ENCODE measurements at places on chromosomes 2 and 18.

DNA sequence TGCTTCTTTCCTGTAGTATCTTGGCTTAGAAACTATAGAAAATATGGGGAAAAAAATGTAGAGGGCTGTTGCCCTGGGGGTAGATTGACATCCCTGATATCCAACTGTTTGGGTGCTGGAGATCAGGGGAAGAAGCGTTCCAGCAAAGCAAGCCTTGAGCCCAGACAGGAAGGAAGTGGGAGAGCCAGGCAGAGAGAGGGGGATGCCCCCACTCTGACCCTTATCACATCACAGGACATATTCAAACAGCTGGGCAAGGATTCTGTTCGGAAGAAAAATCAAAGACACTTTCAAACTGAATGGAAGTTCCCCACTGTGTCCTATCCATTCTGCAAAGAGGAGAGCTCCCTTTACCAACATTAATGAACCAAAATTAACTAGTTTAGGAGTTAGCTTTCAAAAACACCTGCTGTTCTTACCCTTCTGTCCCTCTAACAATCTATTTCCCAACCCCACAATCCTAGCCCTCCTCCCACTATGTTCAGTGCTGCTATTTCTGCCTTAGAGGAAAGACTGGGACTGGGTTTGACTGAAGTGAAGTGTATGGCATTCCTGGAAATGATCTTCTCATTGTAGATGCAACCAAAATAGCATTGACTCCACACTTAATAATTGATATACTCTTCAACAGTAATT lies 16.9 kb upstream of the KCNG3 start:
- no peak for DNase-seq

DNA sequence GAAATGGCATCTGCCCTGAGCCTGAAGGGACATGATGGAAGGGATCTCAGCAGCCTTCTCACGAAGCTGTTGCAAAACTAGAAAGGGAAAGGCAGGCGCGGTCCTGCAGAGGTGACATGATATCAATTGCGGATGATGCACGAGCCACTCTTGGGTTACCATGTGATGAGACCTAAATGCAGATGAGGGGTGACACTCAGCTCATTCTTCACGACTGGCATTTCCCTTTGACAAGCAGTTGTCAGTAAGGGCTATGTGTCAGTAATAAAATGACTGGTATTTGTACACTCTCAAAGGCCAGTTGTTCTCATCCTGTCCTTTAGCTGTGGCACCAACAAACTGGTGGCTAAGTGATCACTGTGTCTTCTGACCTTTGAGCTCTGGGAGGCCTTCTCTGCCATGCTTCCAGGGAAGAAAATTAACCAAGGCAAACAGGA lies 273.6 kb downstream of the ETAA1 start:
- DNase-seq, result no peak

GRCh38 chr18:57969824-57970223 lies 74.2 kb upstream of the NEDD4L start:
- no peak for DNase-seq

- no peak for DNase-seq
Measured at GRCh38 chr2:71419976-71420375, 33.4 kb upstream of the DYSF start.

DNA sequence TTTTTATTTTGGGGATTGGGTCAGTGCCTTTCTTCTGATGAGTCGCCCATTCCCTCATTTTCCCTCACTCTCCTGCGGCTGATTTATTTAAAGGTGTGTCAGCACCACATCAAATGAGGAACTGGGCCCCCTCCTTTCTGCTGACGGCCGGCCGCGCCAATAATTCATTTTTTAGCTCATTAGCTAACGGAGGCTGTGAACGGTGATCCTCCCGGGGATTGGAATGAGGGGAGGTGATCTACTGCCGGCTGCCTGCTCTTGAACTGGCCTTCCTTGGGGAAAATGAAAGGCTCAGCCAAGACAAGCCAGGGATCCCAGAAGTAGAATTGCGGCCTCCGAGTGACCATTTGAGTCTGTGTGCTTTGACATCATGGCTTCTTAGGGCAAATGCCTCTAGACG lies 54.2 kb downstream of the GBX2 start:
- DNase-seq, result no peak

DNA sequence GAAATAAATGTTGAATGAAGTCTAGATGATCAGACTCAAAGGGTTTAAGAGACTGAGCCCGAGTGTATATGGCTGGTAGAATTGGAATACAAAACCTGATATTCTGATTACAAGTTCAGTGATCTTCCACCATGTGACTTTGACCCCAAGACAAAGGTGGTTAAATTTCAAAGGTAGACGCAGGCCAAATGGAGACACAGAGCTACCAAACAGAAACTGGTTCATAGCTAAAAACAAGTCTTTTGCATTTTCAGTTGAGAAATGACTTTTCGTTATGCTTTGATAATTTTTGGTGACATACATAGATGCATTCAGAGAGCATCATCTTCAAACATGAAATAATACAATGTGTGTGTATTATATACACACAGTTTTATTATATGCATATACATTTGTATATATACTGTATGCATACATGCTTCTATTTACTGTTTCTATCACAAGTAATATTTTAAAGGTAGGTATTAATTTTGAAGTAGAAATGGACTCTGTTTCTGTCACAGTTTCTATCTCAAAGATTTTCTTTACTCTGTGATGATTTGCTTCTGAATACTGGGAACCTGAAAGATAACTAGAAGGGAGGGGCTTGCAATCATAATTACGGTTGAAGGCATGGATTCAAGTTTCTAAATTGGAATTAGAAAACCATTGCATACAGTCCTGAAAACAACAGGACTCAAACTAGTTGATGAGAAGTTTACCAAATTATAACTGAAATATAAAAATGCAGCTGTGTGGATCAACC lies 142.3 kb downstream of the ABCA12 start:
- no peak for DNase-seq

DNA sequence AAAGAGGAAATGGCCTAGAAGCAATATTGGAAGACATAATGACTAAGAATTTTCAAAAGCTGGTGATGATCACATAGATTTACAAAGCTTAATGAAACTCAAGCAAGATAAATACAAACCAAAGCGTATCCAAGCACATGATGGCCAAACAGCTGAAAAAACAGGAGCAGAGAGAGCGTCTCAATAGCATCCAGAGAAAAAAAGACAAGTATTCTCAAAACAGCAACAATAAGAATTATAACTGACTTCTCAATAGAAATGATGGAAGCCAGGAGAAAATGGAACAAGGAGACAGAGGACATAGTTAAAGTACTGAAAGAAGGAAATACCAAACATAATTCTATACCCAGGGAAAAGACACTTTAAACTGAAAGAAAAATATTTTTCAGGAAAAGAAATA lies 437.2 kb upstream of the TNP1 start:
- no peak for DNase-seq

DNA sequence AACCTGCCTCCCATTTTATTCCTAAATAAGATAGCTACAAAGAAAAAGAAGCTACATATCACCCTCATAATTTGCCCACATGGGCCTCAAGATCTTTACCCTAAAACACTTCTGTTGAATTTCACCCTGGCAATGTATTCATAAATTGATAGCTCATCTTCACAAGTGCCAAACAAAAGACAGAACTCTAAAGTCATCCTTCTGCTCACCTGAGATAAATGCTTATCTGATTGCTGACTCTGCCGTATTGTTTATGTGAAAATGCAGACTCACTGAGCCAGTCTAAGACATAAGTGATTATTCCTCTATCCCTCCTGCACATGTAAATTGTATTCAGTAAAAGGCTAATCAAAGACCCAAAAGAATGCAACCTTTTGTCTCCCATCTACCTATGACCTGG lies 2.0 kb downstream of the RDH14 start:
- no peak for DNase-seq

GRCh38 chr2:68589963-68590362 lies 53.4 kb upstream of the PROKR1 start:
- DNase-seq, result no peak

DNA sequence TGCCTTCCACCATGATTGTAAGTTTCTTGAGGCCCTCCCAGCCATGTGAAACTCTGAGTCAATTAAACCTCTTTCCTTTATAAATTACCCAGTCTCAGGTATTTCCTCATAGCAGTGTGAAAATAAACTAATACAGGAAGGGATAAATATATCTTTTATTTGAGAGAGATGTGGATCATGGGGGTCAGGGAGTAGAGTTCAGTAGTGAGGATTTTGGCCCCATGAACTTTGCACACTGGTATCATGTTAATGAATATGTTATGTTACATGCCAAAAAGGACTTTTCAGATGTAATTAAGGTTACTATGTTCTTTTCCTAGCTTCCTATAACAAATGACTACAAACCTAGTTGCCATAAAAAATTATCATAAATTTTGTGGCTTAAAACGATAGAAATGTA lies 1393.7 kb downstream of the DSC3 start:
- DNase-seq, result no peak

GRCh38 chr2:229467783-229468182 lies 196.7 kb upstream of the PID1 start:
- no peak for DNase-seq

- no peak for DNase-seq
Measured at GRCh38 chr2:218882866-218883366, 2.3 kb downstream of the WNT10A start.

- no peak for DNase-seq
Measured at GRCh38 chr2:37493425-37493824, 149.0 kb downstream of the QPCT start.

GRCh38 chr2:45889053-45889452 lies 237.6 kb downstream of the PRKCE start:
- no peak for DNase-seq

DNA sequence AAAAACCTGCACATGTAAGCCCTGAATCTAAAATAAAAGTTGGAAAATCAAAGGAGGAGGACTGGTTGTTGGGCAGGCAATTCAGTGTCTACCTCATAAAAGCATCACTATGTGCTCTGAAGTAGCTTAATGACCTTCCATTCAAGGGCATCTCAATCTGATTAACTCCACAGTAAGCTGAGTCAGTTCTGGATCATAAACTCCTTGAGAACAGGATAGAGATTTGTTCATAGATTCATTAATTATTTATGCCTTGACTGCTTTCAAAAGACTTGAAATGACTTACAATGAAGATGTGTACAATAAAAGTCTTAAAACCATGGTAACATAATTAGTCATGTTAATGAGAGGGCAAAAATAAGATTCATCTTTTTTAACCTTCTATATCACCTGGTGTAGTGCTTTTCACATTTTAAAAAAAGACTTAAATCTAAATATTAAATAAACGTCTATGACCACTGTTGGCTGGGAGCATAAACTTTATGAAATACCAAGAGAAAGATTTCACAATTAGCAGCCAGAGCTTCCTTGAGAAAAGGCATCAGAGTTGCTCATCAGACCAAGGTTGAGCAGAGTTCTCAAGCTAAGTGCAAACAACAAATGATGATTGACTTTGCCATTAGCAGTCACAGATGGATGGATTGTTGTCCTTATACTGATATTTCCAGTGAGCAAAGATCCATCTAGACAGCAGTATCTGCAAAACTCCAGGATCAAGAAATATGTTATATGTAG lies 237.3 kb upstream of the THUMPD2 start:
- DNase-seq, result no peak

DNA sequence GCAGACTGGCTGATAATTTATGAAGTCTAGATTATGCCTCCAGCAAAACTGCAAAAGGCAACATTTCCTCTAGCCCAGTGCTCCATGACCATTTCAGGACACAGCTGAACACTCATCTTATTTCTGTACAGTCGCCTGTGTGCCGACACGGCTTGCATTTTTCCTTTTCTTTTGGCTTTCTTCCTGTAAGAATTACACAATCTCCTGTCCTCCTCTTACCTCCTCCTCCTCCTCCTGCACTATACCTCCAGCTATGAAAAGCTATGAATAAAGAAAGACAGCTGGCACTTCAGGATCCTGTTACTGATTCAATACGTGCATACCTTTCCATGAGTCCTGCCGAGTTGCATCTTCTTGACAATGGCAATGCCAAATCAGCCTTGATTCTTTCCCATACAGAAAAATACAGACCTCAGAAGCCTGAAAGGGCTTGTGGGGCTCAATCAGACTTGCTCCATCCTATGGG lies 32.2 kb upstream of the TRIB2 start:
- DNase-seq, result no peak

DNA sequence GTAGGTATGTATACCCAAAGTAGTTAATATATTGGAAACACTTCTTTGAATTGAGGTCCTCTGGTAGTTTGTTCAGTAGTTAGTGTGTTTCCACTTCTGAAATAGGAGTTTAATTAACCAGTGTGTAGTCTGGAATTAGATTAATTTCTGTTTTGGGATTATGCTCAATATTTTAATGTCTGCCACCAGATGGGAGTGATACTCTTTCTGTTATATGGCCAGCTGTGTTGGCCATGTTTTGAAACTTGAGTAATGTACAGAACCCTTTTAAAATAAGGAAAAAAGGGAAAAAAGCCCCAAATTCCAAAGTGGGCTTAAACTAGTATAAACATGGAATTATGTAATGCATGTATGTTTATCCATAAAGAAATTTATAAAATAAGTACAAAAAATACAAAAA lies 147.7 kb downstream of the CTNNA2 start:
- DNase-seq, result no peak

GRCh38 chr2:213980883-213981282 lies 430.0 kb upstream of the VWC2L start:
- DNase-seq, result no peak

DNA sequence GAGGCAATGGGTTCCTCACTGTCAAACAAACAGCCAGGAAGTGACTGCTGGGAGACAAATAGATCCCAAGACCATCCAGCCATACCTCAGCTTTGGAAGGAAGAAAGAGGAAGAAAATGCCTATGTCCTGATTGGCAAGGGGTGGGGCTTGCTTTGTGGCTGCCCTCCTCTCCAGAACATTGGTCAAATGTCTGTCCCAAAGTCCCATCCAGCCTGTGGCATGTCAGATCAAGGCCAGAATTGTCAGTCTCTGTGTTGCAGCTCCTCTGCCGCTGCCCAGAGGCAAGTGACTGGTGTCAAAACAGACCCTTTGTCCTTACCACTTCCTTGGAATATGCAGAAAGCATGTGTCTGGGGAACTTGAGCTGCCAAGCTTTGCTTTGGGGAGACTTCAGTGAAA lies 63.0 kb upstream of the SMAD2 start:
- DNase-seq, result no peak

DNA sequence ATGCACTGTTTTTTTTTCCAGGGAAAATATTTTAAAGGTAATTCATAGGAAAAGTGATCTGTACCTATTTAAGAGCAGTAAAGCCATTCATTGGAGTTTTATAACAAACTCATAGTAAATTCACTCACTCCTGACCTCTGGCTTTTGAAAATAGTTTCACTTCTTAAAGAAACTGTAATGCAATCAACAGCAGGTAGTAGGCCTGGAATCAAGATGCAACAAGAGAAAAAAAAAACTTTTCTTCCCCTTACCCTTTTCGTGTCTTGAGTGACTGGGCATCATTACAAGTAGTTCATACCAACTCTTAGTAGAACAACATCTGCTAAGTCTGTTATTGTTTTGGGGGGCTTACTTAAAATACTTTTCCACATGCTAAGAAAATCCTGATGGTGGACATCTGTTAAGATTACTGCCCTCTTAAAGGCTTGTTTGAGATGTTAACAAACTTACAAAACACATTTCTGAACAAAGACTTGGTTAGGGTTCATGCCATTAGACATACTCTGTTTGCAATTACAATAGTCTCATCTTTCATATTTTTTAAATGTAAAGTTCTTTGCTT lies 164.1 kb upstream of the FOSL2 start:
- no peak for DNase-seq

- DNase-seq, result no peak
Measured at GRCh38 chr2:212249451-212249850, 289.2 kb downstream of the ERBB4 start.
